NCI-H187 treated with DMSO at 0.1 percent for 48 hours (cell line): ENCODE measurements at places on chromosomes 11 and 22.

DNA sequence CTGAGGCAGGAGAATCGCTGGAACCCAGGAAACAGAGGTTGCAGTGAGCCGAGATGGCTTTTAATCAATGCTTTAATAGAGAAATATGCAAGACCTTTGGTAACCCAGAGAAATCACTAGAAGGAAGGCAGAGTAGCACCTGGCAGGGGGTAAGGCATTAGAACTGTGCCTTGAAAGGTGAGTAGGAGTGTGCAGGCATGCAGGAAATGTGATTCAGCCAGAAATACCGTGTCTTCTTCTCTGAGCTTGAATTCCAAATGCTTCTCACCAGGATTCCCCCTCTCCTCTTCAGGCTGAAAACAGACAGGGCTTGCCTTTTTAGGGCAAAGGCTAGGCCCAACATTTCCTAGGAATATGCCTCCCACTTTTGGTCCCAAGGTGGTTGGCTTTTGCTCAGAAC lies 51.0 kb downstream of the OR4D9 start:
- no peak for DNase-seq

DNA sequence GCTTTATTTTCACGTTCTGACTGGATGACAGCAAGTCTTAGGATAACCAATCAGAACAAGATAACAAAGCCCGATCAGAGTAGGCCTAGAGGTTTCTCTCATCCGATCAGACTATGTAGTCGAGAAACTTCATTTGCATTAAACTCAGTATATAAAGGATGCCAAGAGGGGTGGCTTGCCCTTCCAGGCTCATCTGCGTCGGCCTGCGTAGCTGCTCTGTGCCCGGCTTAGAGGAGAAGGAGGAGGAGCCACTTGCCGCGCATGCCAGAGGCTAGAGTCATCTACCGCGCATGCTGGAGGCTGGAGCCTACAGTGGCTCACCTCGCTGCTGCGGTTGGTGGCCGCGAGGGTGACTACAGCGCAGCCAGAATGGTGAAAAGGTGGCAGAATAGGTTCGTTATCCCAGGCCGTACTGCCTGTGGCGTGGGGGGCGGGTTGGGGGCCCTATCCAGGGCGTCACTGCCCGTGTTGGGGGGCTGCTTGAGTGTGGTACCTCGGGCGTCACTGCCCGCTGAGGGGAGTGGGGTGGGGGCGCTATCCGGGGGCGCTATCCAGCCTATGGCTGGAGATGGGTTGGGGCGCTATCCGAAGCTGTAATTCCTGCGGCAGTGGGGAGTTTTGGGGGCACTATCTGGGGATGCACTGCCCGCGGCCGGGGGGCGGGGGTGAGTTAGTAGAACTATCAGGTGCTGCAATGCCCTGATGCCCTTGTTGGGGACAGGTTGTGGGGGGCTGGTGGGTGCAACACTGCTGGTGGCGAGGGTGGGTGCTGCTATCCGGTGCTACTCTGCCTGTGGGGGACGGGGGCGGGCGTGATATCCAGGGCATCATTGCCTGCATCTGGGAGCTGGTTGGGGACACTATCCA lies at the start of gene RFPL2:
Gene RFPL2, minus strand, starts transcription at position 218 of the 867 bp plus-strand sequence. CDS start 2,622 bp downstream, outside the sequence.
- no peak for DNase-seq

- DNase-seq = no peak
These were observed 26.9 kb downstream of the SIK3 start for GRCh38 chr11:117071344-117071787.

- DNase-seq = no peak
These were observed 11.6 kb downstream of the IGF2 start for GRCh38 chr11:2127482-2128129.

DNA sequence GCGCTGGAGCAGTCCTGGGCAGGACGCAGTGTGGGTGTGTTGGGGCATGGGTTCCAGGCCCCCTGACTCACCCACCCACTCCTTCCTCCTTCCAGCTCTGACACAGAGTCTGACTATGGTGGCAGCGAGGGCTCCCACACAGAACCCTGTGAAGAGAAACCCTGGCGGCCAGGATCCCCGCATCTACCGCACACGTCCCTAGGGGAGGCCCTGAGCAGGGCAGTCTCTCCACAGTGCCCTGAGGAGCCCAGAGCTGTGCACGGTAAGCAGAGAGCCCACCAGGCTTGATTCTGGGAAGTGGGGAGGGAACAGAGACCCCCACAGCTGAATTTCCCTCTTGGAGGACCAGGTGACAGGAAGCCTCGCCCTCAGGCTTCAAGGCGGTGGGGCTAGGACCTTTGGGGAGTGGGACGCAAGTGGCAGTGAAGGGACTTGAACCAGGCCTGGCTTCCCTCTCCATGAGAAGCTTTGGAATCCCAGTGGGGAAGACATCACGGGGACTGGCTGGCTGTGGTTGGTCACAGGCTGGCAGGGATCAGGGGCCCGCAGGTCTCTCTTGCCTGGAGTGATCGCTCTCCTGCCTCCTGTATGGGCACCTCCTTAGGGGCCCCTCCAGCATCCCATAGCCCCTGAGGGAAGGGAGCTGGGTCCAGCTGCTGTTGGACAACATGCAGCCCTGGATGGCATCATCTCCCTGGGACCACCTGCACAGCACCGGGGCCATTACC lies 96.4 kb upstream of the PARVA start:
- DNase-seq = no peak

GRCh38 chr11:10858439-10859325 lies 829 bp upstream of the ZBED5 start:
- DNase-seq = no peak

DNA sequence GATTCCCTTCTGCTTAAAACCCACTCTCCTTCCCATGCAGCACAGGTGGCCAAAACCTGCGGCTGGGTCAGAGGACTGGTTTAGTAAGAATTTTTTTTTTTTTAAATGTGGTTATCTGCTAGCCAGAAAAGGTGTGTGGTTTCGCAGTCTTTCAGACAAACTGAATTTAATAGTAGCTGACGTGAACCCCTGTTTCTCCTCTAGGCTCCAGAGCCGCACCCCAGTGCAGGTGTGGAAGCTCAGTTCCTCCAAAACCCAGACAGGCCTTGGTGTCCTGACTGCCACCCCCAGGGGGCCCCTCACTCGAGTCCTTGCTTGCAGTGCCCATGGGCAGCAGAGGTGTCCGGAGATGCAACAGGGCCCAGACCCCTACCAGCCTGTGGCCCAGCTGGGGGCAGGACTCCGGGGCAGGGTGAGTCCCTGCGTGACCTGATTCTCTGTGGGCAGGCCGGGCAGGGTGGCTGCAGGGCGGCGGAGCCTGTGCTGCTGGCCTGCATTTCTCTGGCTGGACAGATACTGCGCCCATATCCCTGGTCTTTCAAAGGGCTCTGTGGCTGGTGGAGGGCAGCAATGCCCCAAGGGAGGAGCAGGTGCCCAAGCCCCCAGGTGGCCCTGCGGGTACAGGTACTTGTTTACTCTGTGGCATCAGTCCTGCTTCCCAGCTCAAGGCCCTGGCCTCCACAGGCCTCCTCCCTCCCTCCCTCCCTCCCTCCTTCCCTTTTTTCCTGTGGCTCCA lies 15.2 kb downstream of the KCNQ1 start:
- no peak for DNase-seq

DNA sequence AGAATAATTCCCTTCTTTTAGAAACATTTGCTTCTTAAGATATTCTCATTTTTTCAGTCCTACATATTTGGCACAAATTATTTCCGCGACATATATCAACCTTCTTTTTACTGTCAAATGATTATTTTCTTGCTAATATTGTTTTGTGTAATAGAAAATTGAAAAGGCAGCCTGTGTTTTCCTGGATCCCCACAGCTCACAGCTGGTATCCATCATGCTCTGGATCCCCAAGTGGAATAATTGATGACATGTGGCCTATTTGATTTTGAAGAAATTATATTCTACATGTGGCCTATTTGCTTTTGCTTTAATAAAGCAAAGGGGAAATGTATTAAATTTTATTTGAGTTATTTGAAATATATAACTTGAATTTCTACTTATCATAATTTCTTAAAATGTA lies 199.4 kb upstream of the LUZP2 start:
- DNase-seq = no peak

- DNase-seq = no peak
These were observed 65.5 kb downstream of the C11orf91 start for GRCh38 chr11:33635161-33635560.

DNA sequence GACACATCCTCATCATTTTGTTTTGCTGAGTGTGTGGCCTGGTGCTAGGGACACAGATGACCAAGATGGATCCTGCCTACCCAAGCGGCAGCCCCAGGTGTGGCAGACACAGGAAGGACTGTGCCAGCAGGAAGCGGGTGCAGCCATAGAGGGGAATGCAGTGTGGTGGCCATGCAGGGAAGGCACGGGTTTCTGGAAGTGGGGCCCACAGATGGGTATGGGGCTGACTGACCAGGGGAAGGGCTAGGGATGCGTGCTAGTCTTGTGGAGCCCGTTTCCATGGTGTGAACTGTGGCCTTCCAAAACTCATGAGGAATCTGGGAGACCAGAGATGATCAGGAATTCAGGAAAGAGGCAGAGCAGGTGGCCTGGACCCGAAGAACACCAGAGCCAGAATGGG lies 33.5 kb downstream of the YPEL1 start:
- DNase-seq = no peak

DNA sequence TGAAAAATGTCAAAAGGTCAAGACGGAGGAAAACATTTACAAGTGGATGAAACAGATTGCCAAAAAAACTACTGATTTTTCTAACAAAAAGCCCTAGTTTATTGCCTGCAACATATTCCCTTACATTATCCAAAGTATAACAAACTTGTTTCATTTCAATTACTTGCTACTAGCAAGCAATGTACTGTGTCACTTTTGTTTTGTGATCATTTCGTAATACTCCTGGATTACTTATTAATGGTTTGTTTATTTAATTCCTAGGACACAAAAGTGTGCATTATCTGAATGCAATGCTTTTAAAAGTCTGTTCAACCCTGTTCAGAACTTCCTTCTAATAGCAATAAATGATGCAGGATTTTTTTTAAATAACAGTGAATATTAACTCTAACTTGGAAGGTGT lies 50.9 kb downstream of the CCDC34 start:
- DNase-seq = no peak

DNA sequence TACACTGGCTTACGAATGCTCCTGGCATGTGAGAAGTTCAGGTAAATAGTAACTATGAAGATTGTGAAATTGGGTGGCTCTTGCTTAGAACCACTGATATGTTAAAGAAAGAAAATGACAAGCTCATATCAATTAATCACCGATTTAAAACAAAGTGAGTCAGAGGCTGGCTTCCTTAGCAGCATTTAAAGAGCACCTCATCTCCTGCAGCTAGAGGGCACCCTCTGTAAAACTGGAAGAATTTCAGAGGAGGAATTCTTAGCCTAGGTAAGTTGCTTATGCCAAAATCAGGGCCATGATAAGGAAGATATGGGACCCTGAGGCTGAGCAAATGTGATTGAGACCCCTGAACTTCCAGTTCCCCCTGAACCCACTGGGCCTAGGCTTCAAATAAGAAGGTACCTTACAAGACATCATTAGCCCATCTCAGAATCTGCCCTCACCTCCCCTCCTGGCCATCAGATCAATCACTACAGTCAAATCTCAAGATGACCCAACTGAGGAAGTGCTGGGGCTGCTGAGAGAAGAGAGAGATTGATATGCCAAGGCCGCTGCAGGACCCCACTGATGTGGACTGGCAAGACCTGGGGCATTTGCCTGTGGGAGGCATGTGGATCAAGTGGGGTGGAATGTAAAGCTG lies 8.6 kb upstream of the CD3E start:
- no peak for DNase-seq

DNA sequence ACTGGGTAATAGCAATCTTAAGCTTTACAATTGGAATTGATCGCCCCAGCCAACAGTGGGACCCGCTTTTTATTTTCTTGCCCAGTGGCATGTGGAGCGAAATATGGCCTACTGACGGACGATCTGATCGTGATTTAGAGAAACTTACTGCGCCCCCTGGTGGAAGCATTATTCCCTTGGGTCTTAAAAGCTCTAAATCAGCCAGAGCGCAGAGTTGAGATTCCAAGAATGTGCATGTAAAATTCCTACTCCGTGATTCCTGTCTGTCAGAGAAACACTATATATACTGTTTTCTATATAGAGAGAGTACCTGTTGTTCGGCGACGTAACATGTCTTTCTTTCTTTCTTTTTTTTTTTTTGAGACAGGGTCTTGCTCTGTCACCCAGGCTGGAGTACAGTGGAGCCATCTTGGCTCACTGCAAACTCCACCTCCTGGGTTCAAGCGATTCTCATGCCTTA lies 3.7 kb upstream of the DPF2 start:
- peak; percentile 64 for DNase-seq

- no peak for DNase-seq
These were observed 24.3 kb downstream of the ARFGAP2 start for GRCh38 chr11:47152126-47152952.

DNA sequence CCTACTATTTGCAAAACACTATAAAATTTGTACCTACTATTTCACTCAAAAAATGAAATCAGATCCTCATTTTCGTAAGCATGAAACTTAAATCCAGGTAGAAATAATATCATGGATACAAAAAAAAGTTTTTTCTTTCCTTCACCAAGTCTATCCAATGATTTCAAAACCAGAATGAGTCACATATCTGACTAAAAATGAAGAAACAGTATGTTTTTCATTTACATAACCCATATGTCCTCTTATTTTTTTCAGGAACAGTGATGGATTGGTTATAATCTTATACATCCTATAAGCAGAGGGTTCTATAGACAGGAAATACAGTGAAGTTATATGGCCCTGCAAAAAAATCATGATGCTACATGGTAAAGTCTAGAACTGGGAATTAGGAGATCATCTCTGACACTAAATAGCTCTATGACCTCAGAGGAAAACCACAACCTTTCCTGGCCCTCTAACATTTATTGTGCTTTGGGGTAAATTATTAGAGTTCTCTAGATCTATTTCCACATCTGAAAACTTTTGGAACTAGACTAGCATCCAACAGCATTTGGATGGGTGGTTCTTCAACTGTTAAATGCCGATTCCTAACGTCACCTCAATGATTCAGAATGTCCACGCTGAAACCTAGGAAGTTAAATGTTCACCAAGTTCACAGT lies 10.9 kb downstream of the MTMR2 start:
- no peak for DNase-seq

- DNase-seq = no peak
These were observed 72.1 kb downstream of the LRRC32 start for GRCh38 chr11:76598426-76598839.

- DNase-seq = no peak
These were observed 189.7 kb downstream of the MIAT start for GRCh38 chr22:26847046-26847445.

- DNase-seq = no peak
These were observed 292.7 kb downstream of the ETS1 start for GRCh38 chr11:128294671-128295050.

DNA sequence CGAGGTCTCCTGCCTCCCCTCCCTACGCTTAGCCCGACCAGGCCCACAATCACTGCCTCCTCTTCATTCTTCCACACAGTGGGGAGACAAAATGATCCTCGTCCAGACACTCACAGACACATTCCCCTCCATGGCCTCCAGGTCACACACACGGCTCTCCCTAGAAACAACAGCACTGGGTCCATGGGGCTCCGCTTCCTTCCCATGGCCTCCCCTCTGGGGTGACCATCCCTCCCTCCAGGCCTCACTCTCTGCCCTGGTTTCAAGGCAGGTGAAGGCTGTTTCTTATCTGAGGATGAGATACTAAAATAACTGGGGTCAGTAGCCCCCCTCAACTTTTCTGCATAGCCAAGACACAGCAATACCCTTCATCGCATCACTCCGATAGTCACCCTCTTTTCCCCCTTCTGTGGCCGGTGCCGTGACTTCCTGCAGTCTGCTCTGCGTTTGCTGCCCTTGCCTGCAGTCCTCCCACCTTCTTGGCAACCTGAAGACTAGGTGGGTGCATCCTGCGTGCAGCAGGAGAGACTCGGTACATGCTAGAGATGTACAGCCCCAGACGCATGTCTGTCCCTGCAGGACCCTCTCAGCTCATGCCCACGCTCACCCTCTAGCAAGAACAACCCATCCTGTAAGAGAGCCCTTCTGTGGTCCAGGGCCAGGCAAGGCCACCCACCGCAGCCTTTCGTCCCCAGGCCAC lies 55.8 kb downstream of the CD6 start:
- DNase-seq = no peak
